ENCODE measurements at places on chromosomes 1 and 21.
A peak's percentile ranks its signal among the peaks of the same experiment; 100 is the strongest.

DNA sequence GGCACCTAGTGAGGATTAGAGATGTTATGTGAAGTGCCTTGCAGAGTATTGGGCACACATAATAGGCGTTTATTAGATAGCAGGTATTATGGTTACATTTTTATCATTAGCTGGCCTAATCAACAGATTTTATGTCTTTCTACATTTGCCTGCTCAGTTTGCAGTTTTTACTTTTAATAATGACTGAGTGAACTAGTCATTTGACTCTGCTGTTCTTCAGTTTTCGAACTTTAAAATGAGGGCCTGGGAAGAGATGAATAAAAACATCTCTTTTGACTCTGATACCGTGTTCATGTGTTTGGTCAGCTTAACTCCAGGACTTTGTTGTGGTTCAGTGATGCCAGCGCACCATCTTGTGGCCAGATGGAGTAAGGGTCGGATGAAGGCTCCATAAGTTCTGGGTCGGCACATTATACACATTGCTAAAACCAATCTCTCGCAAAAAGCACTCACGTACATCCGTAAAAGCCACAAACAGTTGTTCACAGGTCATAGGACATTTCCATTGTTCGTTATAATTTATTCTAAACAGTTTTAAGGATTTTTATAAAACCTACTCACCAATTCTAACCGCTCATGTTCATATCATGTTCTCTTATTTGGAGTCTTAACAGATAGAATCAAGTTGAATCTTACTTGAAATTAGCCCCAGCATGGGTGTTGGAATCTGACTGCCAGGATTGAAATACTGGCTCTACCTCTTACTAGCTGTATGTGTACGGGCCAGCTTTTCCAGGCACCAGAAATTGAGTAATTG is 78.4 kb upstream of the GPR88 start:
- DNase-seq = peak; percentile 71

DNA sequence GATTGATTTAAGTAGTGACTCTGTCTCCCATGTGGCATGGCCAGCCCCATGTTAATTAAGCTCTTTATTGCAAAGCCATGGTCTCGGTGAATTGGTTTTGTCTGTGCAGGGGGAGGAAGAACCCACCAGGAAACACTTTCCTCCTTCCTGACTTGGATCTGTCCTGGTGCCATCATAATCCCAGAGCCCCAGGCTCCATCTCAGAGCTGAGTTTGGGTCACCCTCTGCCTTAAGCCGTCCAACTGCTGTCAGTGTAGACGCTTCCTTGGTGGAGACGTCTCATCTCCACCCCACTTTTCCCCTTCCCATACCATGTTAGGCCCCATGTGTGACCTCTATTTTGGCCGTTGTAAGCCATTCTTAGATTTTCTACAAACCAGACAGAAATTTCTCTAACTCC is 36.0 kb upstream of the COL6A2 start:
- DNase-seq = no peak

DNA sequence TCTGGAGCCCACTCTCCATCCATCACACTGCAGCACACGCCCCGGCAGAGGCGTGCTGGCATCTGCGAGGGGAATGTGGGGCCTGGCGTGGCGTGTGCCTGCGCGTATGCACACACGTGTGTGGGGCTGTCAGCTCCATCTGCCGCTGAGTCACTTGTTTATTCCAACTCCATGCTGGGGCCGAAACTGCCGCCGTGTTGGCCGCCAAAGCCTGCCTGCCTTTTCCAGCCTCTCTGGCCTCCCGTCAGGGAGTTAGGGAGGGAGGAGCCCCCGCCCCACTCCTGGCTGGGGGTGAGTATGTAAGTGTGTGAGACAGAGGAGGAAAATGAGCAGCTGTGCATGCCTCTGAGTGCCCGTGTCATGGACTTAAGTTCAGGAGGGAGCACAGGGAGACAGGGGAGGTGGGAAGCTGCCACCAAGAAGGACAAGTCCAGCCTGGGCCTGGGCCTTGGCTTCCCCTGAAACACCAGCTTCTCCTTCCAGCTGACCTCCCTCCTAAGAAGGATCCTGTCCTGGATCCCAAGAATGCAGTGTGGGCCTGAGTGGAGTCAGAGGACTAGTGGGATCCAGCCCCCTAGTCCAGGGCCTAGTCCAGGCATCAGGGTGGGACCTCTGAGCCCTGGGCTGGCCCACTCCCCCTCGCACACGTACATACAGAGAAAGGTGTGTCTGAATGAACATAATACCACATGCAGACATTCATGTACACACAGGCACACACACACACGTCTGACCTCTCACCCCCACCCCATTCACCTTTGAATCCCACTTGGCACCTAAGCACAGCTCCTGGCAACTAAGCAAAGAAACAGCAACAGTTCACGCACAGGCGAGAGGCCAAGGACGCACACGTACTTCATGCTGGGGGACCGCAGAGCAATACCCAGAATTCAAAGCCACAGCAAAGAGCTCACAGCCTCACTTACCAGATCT is 24.7 kb downstream of the MEF2D start:
- peak; percentile 93 for DNase-seq

DNA sequence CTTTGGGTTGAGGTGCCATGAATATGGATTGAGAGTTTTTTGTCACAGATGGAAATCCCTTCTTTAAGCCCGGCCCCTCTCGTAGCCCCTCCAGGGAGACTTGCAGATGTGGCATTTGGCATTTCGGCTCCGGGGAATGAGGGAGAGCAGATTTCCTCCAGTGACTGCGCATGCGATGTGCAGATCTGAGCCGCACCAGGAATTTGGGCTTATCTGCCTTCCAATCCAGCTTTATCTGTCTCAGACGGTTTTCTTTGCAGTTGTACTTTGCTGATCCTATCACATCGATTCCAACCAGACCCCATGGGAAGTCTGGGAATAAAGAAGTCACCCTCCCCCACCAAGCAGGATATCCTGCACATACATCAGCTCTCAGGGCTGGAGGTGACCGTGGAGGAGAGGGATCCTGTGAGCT is 11.7 kb downstream of the KIF26B start:
- no peak for DNase-seq

GRCh38 chr1:14165371-14165801 is 433.1 kb upstream of the KAZN start:
- no peak for DNase-seq

- no peak for DNase-seq
Observed at GRCh38 chr1:66373157-66373591, 160.8 kb upstream of the SGIP1 start.

DNA sequence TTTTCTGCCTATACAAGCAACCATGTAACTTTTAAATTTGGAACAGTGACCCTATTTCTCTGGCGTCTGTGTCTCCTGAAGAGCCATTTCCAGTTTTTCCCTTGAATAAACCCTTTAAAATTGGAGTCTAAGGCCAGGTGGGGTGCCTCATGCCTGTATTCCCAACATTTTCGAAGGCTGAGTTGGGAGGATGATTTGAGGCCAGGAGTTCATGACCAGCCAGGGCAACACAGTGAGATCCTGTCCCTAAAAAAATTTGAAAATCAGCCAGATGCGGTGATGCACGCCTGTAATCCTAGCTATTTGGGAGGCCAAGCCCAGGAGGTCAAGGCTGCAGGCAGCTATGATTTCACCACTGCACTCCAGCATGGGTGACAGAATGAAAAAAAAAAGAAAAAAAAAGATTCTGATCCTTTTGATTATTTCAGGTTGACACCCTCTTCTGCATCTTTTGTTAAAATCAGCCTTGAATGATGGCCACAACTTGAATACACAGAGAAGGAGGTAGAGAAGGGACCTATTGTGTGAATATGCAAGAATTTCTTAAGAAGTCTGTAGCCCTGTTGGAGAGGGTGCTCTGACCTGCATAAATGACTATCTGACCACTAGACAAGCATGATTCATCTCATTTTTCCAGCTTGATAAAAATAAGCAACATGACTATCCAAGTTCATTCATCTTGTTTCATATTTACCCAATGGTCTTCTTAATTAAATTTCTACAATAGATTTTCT is 40.2 kb upstream of the PARP1 start:
- DNase-seq = no peak

- DNase-seq = no peak
Observed at GRCh38 chr1:182713492-182713891, 29.1 kb upstream of the RGS8 start.

GRCh38 chr1:218898921-218899320 is 274.8 kb upstream of the LYPLAL1 start:
- no peak for DNase-seq

DNA sequence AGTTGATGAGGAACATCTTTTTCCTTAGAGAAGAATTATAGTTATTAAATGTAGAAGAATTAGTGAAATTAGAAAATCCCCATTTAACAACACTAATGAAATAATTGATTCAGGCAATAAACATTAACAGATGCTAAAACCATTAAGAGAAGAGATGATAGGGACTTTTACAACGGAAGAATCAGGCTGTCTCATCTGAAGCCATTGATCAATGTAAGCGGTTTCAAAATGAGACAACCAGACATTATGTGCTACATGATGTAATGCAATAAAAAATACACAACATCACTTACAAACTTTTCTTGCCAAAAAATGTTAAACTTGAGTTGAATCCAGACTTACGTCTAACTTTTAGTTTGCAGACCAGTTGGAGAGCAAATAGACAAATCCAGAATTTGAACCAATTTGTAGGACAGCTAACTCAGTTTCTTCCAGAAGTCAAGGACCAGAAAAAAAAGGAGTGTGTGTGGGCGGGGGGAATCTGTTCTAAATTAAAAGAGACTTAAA is 165.4 kb upstream of the DPT start:
- DNase-seq = no peak

DNA sequence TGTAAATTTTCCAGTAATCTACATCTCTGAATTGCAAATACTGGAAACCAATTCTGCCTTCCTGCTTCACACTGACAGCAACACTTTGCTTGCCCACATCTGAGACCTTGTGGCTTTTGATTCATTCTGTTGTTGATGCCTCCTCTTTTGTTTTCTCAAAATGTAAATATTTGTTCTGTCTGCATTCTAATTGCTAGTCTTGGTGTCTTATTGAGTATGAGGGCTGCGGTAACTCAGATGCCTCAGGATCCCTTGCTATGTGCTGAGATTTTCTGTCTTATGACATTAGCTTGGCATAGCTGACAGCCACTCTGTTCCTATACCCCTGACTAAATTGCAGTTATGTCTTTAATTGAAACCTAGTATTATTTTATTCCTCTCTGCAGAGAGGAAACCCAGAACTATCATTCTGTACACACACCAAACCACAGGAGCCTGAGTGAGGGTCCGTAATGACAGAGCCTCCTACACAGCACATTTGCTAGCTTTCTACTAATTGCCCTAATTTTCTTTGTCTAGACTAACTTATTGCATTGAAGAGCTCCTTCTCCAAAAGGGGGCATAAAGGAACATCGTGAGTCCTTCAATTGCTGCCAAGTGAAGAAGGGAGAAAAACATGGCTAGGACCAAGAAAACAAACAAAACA is 72.1 kb downstream of the GREM2 start:
- DNase-seq = no peak

DNA sequence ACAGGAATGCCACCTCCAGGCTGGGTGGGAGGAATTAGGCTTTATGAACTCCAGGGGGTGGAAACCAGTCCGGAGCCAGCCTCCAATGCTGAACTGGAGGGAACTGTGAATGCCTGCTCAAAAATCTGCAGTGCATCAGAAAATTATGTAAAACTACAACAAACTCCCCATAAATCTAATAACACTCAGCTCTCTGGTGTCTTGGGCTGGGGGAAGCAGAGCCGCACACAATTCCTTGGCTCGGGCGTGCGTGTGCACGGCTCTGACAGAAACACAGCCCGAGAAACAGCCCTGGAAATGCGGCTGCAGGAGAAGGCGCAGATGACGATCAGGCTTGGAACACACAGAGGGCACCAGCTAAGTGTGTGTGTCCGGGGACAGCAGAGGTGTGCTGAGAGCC is 127.6 kb upstream of the VAMP3 start:
- no peak for DNase-seq

DNA sequence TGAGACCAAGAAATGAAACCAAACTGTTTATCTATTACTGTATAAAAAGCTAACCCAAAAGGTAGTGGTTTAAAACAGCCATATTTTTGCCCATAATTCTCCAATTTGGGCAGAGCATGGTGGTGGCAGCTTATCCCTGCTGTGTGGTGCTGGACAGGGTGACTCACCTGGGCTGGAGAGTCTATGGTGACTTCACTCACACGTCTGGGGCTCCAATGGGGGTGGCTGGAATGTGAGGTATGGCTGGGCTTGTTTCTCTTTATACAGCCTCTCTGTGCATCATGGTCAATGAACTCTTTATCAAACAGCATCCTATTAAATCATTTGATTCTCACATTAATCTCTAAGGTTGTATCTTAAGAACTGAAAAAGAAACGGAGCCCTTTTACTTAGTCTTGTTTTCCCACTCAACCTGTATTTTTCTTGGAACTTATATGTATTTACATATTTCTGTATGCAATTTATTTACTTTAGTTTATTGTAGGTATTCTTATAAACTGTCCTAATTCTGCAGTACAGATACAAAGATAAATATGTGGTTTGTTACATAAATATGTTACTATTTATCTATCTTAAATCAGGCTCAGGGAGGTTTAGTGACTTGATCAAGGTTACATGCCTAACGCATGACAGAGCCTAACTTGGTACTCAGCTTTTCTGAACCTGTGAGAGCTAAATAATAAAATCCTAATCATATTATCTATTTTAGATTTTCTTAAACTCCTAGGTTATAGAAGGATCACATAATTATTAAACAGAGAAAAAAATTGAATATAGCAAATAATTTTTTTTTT is 37.5 kb upstream of the WLS start:
- no peak for DNase-seq

- no peak for DNase-seq
Observed at GRCh38 chr1:65207317-65207716, 59.3 kb downstream of the AK4 start.

DNA sequence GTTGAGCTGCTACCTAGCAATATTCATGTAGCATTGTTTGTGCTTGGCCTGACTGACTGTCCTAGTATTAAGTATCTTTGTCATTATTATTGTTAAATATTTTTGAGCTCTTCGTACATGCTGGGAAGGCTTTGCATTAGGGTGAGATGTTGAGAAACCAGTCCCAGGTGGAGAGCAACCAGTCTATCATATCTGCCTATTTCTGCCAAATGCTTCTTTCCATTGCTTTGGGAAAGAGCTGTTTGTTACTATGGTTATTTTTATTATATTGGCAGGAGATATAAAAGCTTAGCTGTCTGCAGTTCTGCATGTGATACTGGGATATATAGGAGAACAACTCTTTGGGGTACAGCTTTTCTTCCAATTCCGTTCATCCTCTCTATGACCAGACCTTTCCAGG is 85.1 kb downstream of the CLDN17 start:
- DNase-seq = no peak

DNA sequence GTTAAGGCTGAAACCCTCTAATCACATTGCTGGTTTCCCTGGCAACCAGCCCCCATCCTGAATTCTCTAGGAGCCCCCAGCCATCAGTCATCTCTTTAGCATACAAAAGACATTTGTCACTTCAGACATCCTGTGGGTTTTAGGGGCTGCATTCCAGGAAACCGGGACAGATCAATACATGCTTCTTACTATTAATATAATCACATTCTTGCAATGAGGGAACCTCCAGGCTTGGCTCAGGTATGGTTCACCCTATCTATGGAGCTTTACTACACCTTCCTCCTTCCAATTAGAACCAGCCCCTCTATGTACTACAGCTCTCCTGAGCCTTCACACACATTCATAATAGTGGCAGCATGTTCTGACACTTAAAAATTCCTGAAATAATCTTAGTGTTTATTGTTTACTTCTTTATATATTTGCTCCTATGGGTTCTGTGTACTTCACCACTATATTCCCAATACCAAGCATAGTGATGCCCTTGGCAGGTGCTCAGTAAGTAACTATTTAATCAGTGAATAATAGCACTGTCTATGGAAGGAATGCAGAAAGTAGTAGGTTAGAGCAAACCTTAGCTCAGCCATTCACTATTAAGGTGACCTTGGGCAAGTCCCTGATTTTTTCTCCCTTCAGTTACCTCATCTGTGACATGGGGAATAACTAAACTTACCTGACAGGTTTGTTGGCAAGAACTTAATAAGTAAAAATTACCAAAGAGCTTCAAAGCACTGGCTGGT is 59.6 kb downstream of the ZNF678 start:
- no peak for DNase-seq
